ENCODE measurements at places on chromosomes 12 and 14.

DNA sequence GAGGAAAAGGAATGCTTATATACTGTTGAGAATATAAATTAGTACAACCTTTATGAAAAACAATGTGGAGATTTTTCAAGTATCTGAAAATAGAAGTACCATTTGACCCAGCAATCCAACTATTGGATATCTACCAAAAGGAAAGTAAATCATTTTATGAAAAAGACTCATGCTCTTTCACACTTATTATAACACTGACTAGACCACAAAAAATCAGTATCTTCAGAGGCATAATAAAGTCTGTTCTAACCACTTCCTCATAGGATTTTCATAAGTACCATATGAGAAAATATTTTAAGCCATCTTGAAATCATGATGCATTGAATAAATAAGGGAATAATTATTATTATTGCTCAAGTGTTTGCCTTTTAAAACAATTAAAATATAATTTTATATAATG is 90.8 kb downstream of the SLCO1B1 start:
- DNase-seq: no peak

- DNase-seq: no peak
Observed at GRCh38 chr12:124553862-124554428, 13.5 kb downstream of the NCOR2 start.

DNA sequence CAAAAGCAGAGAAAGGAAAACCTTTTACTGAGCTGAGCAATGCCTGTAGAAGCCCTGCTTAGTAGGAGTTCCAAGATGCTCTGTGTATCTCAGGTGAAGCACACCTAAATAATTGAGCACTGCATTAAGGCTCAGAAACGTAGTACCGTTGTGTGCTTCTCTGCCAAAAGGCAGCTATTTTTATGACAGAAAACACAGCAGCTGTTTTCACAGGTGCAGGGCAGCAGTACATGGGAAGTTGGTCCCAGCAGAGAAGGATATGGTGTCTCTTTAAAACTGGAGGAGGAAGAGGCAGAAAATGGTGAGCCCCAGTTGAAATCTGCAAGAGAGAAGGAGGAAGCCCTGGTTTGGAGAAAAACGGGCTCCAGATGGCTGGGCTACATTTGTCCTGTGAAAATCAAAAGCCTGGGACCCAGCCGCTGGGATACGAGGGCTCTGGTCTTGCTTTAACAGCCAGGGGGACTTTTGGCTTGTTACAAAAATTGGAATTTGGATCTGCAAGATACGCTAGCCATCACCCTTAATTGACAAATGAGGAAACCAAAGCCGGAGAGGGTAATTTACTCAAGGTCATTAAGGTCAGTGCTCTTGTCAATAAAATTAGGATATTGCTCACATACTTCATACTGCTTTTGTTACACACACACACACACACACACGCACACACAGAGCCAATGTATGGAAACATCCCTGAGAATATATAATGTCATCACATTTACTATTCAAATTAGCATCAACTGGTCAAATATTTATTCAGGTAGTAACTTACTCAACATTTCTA is 27.3 kb downstream of the SPRING1 start:
- no peak for DNase-seq

DNA sequence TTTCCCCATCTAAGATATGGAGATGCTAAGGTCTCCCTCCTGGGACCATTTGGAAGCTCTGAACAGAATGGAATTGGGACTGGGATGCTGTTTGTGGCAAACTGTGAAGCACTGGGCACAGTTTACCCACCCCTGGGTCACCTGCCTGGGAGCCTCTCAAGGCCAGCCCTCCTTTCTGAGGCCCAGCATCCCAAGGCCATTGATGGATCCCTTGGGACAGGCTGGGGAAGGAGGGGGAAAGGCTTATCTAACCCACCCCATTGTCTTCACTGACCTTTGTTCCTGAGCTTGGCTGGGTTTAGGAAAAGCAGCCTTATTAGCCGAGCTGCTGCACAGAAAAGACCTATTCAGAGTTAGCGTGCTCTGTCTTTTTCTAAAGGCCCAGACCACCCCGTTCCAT is 5.2 kb downstream of the CCDC85C start:
- no peak for DNase-seq

- DNase-seq: no peak
Observed at GRCh38 chr12:116266168-116266601, 11.3 kb downstream of the MED13L start.

DNA sequence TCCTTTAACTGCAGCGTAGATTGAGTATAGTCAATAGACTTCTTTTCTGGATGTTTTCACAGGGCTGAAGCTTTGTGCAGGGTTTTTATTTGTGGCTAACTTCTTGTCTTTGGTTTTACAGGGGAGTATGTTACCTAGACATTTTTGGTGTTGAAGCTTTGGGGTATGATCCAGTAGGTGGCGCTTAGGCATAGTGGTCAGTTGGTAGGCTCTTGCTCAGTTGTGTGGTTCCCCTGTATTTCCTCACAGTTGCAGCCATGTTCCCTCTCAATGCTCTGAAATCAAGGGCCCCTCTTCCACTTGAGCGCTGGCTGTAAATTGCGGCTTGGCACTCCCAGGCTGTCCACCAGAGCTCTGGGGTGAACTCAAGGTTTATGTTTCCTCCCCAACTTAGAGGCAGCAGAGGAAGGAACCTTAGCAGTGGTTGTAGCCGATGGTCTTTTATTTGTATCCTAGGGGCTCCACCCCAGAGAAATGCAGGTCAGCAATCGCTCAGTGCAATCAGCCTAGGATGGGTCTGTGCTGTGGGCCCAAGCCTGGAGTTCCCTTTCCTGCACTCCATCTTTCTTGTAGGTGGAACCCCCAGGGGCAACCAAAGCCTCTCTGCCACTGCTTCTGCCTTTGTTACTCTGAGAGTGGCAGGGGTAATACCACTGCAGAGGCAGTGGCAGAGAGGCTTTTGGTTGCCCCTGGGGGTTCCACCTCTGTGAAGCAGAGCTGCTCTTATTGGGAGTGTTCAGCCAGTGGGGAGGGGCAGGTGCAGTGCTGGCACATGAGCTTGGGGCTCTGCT is 55.1 kb downstream of the CMAS start:
- peak; percentile 4 for DNase-seq

DNA sequence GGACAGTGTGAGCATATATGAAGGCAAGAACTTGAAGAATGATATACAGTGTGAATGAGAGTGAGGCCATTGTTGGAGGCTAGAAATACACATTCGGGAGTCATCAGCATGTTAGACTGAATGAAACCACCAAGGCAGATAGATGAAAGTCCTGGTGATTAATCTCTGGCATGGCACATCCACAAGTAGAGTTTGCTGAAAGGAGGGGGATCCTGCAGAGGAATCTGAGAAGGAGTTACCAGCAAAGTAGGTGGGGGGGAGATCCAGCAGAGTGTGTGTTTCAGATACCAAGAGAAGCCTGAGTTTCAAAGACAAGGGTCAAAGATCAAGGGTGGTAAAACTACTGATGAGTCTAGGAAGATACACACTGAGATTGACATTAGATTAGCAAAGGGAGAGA is 426.7 kb upstream of the DCN start:
- no peak for DNase-seq

- no peak for DNase-seq
Observed at GRCh38 chr12:104285740-104286515, 17.6 kb upstream of the EID3 start.

GRCh38 chr12:117447665-117448366 is 86.4 kb upstream of the NOS1 start:
- no peak for DNase-seq

GRCh38 chr14:96368534-96368933 is 5.2 kb downstream of the GSKIP start:
- no peak for DNase-seq

- no peak for DNase-seq
Observed at GRCh38 chr12:89353823-89354611, 1.7 kb upstream of the DUSP6 start.

- no peak for DNase-seq
Observed at GRCh38 chr14:46325777-46326176, 325.8 kb downstream of the RPL10L start.

DNA sequence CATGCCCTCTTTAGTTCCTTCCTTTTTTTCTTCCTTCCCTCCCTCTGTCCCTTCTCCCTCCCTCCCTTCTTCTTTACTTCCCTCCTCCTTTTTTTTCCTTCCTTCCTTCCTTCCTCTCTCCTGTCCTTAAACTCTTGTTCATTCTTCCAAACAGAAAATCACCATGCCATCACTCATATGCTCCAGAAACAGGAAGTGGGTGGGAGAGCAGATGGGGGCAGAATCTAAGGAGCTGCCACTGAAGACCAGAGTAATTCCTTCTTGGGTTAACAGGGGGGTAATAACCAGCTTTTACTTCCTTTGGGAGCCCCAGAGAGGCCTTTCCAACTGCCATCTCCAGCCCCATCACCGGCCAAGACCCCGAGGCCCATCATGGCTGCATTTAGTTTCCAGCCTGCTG is 51.2 kb downstream of the SVOP start:
- DNase-seq: no peak

DNA sequence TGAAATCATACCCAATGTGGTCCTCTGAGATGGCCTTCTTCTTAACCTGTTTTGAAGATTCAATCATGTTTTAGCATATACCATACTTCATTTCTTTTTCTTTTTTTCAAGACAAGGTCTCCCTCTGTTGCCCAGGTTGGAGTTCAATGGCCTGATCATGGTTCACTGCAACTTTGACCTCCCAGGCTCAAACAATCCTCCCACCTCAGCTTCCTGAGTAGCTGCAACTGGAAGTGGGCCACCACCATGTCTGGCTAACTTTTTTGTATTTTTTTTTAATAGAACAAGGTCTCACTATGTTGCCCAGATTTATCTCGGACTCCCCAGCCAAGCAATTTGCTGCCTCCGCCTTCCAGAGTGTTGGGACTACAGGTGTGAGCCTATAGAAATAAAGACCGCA is 30.4 kb downstream of the SOAT2 start:
- DNase-seq: no peak

- DNase-seq: no peak
Observed at GRCh38 chr14:77902811-77903210, 102.9 kb downstream of the ADCK1 start.

DNA sequence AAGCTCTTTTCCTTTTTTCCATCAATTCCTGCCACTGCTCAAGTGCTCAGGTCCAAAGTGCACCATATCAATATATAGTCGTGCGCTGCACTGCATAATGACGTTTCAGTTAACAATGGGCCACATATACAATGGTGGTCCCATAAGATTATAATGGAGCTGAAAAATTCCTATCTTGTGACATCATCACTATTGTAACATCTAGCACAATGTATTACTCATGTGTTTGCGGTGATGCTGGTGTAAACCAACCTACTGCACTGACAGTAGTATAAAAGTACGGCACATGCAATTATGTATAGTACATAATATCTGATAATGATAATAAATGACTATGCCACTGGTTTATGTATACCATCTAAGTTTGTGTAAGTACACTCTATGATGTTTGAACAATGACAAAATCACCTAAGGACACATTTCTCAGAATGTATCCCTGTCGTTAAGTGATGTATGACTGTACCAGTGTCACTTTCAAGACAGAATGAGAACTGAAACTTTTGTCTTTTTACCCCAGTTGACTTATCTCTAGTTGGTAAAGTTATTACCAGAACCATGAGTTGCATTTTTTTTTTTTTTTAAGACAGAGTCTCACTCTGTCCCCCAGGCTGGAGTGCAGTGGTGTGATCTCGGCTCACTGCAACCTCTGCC is 53.7 kb upstream of the INSM2 start:
- DNase-seq: no peak

GRCh38 chr12:39375206-39375808 is 67.6 kb downstream of the KIF21A start:
- no peak for DNase-seq

DNA sequence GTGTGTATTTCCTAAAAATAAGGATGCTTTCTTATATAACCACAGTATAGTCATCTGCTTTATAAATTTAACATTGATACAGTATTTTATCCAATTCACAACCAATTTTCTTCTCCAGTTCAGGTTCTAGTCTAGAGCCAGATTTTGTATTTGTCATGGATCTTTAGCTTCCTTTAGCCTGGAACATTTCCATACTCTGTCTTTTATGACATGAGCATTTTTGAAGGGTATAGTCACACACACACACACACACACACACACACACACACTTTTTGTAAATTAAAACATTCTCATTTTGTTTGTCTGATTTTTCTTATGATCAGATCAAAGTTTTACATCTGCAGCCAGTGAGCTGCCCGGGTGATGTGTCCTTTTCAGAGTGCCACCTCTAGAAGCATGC is 25.4 kb downstream of the CGRRF1 start:
- DNase-seq: no peak

GRCh38 chr12:116955382-116956021 is 44.8 kb downstream of the FBXW8 start:
- DNase-seq: no peak

DNA sequence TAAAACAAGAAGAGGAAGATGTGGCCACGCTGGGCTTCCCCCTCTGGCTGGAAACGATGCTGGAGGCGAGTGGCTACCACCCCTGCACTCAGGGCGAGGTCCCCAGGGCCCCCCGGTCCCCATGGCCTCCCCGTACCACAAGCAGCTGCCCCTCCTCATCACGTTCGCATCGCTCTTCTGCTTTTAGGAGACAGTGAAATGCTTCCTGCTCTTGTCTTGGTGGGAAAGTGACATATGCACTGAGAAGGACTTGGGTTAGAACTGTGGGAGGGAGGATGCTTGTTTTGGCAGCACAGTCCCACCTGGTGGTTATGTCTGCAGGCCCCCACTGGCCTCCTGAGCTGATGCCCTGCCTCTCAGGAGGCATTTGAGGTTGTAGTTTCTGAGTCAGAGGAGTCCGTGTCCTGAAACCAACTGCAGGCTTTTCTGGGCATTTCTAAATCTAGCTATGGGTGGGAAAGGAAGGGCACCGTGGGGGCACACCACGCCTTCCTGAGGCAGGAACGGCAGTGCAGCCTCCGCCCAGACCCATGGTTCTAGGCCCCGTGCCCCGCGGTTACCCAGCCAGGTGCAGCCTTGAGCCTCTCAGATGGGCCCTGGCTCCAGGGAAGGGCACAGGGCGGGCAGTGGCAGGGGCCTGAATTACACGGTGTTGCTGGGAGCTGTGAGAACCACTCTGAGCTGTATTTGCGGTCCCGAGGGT is 139.3 kb downstream of the ADGRD1 start:
- no peak for DNase-seq

GRCh38 chr12:116441292-116441691 is 117.9 kb upstream of the MAP1LC3B2 start:
- DNase-seq: no peak

- DNase-seq: no peak
Observed at GRCh38 chr12:123395236-123395635, 11.3 kb downstream of the KMT5A start.

- DNase-seq: no peak
Observed at GRCh38 chr12:91836264-91836663, 309.4 kb downstream of the BTG1 start.

DNA sequence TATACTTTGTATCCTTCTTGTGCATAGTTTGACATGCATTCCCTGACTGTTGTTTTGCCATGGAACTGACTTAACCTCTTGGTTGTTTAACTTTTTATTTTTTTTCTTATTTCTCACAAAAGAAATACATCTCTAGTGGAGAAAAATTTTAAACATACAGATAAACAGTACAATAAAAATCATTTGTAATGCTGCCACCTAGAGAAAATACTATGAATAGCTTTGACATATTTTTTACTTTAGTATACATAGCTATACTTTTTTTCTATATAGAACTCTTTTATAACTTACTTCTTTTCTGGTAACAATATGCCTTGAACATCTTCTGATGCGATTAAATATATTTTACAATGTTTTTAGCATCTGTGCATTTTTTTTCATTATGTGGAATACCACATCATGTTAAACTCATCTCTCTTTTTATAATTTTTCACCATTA is 184.5 kb downstream of the AKAP6 start:
- DNase-seq: no peak
